ENCODE measurements at places on chromosomes 12 and 14. TPM values are rescaled to one million over a fixed set of nuclear protein-coding genes. Genes with fewer than 3 reads are reported as not detected.

Gene CACNA1C
- 0.95 TPM for total RNA-seq

Gene GLIPR1L1
- total RNA-seq, result not detected

Gene TPPP2
- total RNA-seq, result 0.90 TPM

Gene EIF2S3B
- total RNA-seq, result 1.1 TPM

Gene AVPR1A
- 1.5 TPM for total RNA-seq

Gene PPFIA2
- total RNA-seq, result 1.2 TPM

Gene PTCSC3
- not detected for total RNA-seq

Gene ANO4
- not detected for total RNA-seq

Gene CDKN3
- 1.7 TPM for total RNA-seq

Gene RGS6
- total RNA-seq, result 0.19 TPM

DNA sequence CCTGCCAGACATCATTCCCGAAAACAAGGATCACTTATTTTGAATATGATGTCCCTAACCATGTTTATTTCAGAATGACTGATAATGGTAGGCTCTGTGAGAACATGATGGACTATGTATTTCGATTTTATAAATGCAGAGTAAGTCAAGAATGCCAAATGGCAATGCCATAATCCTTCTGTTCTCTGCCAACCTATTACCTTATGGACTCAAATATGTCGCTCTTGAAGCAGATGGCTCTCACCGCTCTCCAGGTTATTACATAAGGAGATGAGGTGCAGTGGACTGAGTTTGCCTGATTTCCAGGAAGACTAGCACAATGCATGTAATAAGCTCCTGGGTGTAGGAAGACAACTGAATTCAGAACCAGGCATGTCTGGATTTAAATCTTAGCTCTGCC, 227.2 kb downstream of the BTG1 start:
- no peak for DNase-seq

DNA sequence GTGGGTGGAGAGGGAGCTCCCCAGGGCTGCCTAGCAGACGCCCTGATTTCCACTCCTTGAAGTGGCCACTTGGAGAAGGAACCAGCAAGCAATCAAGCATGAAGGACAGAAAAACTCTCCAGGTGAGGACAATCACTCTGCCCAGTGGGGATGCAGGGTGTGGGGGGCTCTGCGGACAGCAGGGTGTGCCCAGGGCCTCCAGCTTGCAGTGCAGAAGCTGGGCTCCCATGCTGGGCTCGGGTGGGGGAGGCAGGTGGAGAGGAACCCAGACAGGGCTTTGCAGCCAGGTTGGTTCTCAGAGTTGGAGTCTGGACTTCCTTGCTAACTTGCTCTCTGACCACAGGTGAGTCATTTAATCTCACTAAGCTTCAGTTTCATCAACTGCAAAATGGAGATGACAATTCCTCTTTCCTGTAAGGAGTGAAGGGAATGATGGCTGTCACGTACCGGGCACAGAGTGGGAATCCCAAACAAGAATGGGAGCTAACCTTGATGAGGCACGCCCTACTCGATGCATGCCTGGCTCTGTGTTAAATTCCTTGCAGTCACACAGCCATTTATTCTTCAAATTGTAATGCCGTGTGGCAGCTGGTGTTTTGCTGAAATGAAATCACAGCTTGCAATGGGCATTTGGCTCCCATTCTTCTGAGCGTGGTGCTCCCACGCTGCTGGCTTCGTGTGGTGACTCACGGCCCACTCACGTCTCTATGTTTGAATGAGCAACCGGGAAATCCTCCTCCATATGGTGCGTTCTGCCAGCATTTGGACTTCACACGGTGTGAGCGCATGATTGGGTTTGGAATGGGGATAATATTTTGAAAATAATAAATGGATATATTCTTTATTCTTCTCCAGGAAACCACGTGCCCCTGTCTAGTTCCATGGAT, 75.2 kb downstream of the PRIMA1 start:
- no peak for DNase-seq

- DNase-seq, result no peak
Measured at GRCh38 chr12:93179792-93180191, 197.9 kb upstream of the NUDT4 start.

DNA sequence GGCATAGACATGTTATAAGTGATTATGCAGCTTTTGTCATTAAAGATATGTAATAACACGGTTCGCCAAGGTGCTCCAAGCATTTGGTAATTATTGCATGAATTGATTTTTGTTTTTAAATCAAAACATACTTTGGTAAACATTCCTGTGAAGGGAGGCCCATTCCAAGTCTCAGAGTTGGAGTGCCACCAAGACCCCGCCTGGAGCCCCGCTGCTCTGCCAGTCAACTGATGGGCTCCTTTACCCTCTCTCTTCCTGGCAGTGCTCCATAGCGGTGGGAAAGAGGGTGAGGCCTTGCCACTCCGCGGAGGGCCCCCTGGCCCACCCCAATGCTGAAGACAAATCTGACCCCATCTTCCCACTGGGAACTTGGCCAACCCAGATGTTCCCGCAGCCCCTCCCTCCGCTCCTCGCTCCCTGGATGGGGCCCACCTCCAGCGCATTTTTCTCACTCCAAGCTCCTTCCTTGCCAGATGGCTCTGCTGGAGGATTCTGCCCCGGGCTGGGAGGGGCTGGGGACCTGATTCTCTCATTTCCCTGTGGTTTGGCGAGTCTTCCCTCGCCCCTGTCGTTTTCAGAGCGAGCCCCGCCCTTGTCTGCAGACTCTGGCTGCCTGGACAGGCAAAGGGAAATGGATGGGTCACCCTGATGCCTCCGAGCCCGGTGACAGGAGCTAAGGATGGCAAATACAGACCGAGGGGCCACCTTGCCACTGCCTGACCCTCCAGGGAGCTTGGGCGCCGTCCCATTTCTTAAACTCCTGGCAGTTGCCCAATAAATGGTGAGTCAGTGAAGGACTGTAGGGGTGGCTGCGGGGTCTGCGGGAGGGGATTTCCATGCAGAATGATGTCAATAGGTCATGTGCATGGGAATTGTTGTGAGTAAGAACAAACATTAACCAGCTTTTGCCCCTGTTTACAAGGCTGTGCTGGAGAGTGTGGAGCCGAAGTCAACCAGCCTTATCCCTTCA, 9.2 kb upstream of the PAPLN start:
- peak; percentile 68 for DNase-seq

DNA sequence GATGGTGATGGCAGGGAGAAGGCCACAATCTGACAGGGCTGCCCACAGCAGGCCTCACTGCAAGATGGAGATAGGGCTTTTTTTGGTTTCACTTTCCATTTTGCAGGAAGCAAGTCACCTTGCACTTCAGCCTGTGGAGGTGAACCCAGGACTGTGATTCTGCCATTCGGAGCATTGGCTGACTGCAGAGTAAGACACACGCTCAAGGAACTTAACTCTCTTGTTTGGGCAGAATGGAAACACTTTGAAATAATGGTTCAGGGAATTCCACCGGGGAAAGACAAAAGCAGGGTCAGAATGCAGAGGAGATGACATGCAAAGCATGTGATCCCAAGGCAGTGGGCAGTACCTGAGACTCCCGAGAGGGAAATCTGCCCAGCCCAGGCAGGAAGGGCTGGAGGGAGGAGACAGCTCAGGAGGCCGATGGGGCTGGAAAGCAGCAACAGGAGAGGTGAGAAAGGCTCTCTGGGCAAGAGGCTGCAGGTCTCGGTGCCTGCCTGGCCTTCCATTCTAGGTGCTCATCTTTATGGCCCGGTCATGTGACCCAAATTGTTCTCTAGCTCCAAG, 58.7 kb upstream of the PRMT8 start:
- DNase-seq, result no peak

- DNase-seq, result no peak
Measured at GRCh38 chr14:101875727-101876554, 88.4 kb upstream of the DYNC1H1 start.

- no peak for DNase-seq
Measured at GRCh38 chr14:63833728-63834127, 19.1 kb upstream of the SYNE2 start.

- DNase-seq, result no peak
Measured at GRCh38 chr14:84493779-84494178, 1036.2 kb upstream of the FLRT2 start.

- DNase-seq, result no peak
Measured at GRCh38 chr12:92335831-92336230, 190.2 kb upstream of the BTG1 start.

- DNase-seq, result no peak
Measured at GRCh38 chr14:104820669-104821228, 19.8 kb downstream of the ZBTB42 start.

All from psoas muscle (tissue), 8 donors.